Foreskin keratinocyte (primary cell): ENCODE measurements at places on chromosomes 16 and 17. TPM values are rescaled to one million over a fixed set of nuclear protein-coding genes. Genes with fewer than 3 reads are reported as not detected.
A peak's percentile ranks its signal among the peaks of the same experiment; 100 is the strongest.

DNA sequence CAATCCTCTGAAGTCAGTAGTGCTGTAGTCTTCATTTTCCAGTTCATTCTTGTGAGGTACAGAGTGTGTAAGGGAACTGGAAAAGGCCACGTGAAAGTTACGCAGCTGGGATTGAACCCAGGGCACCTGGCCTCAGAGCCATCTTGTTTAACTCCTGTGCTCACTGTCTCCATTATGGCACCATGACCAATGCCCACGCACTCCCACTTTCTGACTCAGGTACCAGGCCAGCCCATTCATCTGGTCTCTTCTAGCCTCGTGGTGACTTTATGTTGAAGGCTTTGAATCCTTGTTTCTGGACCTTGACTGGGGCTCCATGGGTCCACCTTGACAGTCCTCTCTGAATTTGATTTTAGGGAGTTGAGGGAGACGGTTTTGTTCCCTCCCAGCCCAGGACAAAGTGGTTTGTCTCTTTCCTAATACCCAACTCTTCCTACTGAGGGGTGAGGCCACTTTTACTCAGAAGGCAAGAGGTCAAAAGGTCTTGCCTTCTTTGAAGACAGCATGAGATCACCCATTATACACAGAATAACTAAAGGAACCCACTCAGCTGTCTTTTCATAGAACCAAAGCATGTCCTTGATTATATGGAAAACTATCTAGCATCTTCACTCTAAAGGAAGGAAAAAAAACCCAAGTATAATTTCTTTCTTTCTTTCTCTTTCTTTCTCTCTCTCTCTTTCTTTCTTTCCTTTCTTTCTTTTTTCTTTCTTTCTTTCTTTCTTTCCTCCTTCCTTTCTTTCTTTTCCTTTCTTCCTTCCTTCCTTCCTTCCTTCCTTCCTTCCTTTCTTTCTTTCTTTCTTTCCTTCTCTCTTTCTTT is 50.0 kb downstream of the OTOA start:
- DNase-seq, result no peak

Gene C16orf86
- 1.2 and 1.3 TPM in 2 replicates for total RNA-seq

DNA sequence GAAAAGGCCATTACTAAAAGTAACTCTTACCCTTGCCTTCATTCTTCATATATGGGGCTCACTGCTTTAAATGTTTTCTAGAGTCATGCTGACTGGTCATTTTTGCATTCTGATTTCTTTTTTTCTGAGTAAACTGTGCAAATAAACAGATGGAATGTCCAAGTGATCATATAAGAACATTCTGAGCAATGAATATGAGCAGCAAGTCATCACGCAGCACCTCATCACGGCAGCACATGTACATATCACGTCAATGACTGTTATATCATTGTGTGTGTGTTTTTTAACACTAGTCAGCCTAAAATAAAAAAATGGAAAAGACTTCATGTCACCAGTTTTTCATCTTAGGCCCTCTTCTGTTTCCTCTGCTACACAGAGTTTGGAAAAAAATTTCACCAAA is 490.0 kb upstream of the ZFHX3 start:
- no peak for DNase-seq

DNA sequence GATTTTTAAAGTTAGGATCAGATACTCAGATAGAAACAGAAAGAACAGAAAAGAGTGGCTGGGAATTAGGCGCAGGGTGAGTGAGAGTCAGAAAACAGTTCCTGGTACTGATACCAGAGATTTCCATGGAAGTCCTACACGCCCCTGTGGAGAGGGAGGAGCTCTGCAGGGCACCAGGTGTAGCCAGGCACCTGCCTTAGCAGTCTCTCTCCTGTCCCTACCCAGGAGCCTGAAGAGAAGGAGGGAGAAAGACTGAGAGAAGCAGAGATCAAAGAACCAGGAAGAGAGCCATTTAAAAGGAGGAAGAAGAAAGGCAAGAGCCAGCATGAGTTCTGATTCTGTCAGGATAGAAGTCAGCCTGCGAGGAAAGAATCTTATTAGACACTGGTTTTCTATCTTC is 65.0 kb downstream of the CBLN1 start:
- no peak for DNase-seq

Gene KRT33A
- total RNA-seq, result not detected in 2 replicates

Gene CDH5
- 0.04 TPM in 1 of 2 replicates, not detected in the other for total RNA-seq

GRCh38 chr17:17675925-17676534 is 5.2 kb upstream of the RAI1 start:
- DNase-seq, result peak; percentile 95
